ENCODE measurements at places on chromosomes 5 and 9. TPM values are rescaled to one million over a fixed set of nuclear protein-coding genes. Genes with fewer than 3 reads are reported as not detected.

The IFNE gene
- not detected for total RNA-seq

The PHF24 gene
- total RNA-seq, result 0.48 TPM

The SLC27A6 gene
- total RNA-seq, result 0.83 TPM

The TOR4A gene
- total RNA-seq, result 42.5 TPM

The LHX6 gene
- total RNA-seq, result 11.3 TPM

The DPH7 gene
- total RNA-seq, result 28.0 TPM

The GARIN3 gene
- not detected for total RNA-seq

The SLC28A3 gene
- total RNA-seq, result 0.98 TPM

The SPATA6L gene
- total RNA-seq, result 25.6 TPM

The ANKRD33B gene
- 6.3 TPM for total RNA-seq

The DTWD2 gene
- total RNA-seq, result 6.8 TPM

The CNTFR gene
- 1.8 TPM for total RNA-seq

The CDX1 gene
- 0.25 TPM for total RNA-seq

The ANKH gene
- total RNA-seq, result 46.7 TPM

The SLC34A1 gene
- total RNA-seq, result not detected

The PCA3 gene
- 0.09 TPM for total RNA-seq

The CSF1R gene
- total RNA-seq, result 29.1 TPM

DNA sequence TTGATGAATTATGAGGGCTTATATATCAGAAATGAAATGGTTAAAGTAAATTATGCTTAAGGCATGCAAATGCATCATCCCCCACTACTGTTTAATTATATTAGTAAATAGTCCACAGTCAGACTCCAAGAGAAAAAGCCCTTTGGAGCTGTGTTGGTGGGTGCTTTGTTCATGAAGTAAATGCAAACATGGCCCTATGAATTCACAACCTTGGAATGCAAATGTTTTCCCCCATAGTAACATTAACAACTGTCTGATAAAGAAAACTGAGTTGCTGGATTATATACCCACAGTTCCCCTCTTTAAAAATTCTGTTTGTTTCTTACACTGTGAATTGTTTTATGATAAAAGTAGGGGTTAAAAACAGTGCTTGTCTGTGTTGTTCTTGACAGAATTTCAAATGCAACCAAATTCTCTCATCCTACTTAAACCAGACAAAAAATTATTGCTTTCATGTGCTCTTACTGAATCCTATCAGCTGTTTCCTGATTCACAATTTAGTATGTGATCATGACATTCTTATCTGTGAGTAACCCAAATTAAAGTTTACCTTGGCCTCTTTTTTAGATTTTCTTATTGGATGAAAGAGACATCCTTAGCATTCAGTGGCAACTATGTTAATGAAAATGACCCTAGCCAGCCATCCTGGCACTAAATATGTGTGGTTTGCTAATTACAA is 48.5 kb upstream of the SNCAIP start:
- DNase-seq, result no peak

DNA sequence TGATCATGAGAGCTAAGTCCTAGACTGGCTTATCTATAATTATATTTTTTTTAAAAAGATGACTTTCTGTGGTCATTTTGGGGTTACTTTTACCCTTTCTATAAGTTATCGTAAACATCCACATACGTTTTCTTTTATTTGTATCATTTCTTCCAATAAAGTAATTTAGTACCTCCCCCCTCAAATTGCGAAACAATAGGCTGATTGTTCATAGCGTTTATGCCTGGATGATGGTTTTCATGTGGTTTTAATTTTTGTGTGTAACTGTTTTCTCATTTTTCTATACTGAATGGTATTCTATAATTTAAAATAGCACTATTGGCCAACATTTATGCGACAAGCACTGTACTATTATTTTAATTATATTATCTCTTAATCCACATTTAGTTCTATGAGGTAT is 44.5 kb downstream of the SMC5 start:
- DNase-seq, result no peak

GRCh38 chr9:101478906-101479305 is 43.3 kb upstream of the ALDOB start:
- DNase-seq, result no peak

DNA sequence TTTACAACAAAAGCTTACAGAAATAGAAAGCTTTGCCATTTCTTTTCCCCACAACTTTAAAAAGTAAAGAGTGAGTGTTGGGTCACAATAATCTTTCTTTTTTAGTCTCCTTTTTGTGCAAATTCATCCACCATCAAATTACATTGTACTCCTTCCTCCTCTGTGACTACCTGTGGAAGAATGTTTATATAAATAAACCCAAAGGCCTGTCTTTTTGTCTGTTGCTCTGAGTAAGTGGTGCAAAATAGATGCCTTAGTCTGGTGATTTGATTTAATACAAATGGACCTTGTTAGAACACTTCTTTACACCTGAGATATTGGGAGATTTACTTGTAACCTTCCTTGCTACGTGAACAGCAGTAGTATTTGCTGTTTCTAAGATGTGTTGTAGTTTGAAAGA is 53.5 kb upstream of the TAF11L2 start:
- DNase-seq, result no peak

- no peak for DNase-seq
Measured at GRCh38 chr5:163578652-163579051, 73.2 kb downstream of the MAT2B start.

- DNase-seq, result no peak
Measured at GRCh38 chr9:117258184-117258866, 156.5 kb downstream of the ASTN2 start.

GRCh38 chr9:98402019-98402840 is 146.8 kb upstream of the TBC1D2 start:
- no peak for DNase-seq

- no peak for DNase-seq
Measured at GRCh38 chr9:113858282-113858681, 17.8 kb upstream of the ZNF618 start.

GRCh38 chr9:86732514-86733171 is 214.7 kb downstream of the GAS1 start:
- DNase-seq, result no peak

DNA sequence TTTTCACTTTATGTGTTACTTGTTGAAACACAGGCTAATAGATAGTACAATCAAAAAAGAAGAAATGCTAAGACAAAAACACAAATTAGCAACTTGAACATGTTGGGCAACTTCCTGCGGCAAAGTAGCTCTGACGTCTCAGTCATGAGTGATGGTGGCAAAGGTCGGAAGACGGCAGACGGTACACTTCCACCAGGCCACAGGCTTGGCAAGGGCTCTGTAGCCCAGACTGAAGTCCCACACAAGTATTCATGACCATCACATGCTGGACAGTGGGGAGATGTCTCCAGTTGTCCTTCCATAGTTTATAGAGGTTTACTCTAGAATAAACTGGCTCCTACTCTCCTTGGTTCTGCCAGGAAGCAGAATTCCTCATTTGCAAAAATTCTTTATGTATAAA is 831.3 kb downstream of the MTRR start:
- DNase-seq, result no peak

GRCh38 chr9:35533398-35533797 is 43.5 kb downstream of the RUSC2 start:
- no peak for DNase-seq

- peak; percentile 78 for DNase-seq
Measured at GRCh38 chr5:175681968-175682340, 24.1 kb downstream of the HRH2 start.

DNA sequence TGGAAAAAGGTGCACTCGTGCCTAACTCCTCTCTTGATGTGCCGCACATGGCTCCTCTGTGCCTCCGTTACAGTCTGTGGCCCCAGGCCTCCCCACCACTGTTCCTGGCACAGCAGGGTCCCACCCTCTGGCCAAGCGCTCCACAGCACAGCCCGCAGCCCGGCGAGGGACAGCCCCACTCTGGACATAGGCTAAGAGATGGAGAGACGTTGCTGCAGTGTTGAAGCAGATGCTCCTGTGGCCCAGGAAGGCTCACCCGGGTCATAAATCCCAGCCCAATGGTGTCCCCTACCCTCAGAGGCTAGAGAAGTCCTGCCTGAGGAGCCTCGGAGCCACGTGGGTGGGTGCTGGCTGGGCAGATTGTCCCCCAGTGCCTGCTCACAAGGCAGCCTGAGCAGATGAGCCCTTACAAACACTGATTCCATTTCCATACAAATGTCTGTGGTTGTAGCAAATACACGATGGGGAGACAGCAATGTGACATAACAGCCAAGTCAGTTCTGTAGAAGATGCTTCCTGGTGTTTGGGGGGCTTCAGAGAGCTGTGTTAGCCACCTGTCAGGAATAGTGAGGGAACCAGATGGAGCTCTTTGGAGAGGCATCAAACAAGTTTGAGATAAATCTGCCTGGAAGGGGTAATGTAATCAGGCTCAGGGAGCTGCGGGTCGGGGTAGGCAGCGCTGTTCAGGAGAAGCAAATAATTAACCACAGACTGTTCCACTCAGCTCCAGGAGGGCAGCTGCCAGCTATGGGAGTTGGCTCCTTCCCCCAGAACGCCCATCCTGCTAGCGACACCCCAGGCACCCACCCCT is 41.7 kb downstream of the C5orf15 start:
- DNase-seq, result peak; percentile 61

DNA sequence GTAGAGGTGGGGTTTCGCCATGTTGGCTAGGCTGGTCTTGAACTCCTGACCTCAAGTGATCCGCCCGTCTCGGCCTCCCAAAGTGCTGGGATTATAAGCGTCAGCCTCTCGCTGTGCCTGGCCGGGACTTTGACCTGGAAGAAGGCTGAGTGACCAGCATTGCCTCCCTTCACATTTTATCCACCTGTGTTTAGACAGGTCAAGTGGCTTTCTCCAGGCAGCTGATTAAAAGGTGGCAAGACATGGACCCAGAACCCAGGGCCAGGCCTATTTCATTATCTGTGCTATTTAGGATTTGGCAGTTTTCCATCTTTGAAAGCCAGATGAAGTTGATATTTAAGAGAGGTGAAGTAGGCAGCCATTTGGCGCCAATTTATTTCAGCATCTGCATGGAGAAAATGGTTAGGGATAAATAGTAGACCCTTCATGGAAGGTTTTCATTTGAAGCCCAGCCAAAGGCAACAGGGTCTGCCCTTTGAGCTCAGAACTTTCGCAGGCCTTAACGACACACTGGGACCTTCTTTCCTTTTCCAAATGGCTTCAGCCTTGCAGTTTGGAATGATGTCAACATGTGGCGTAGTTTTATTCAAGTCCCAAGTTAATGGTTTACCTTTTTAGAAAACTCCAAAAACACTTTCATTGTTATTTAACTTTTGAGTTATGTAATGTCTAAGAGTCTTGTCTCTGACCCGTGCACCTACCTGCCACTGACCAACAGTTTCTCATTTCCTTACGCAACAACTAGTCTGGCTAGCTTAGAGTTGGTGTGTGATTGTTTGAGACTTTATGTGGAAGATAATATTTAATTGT is 8.4 kb downstream of the DAPK1 start:
- no peak for DNase-seq

- no peak for DNase-seq
Measured at GRCh38 chr9:121503444-121503843, 3.8 kb upstream of the GGTA1 start.

DNA sequence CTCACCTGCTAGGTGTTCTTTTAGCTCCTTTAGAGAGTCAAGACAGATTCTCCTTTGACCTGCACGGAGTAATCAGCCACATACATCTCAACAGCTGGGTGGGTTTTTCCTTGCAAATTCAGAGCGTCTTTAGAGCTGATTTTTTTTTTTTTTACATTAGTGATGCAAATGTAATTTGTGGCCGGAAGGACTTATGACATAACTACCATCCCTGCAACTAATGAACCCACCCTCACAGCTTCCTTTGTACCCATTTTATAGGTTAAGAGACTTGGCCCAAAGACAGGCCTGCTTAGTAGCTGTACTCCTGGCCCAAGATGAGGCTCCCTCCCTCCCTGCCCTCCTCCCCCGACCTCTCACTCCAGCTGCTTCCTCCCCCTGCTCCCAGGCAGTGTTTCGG is 69.9 kb upstream of the NIPAL4 start:
- no peak for DNase-seq

- no peak for DNase-seq
Measured at GRCh38 chr9:105345626-105346025, 101.2 kb downstream of the SLC44A1 start.

- no peak for DNase-seq
Measured at GRCh38 chr5:79636981-79637733, 24.9 kb downstream of the TENT2 start.

GRCh38 chr9:124122813-124123462 is 111.4 kb downstream of the LHX2 start:
- DNase-seq, result peak; percentile 25

DNA sequence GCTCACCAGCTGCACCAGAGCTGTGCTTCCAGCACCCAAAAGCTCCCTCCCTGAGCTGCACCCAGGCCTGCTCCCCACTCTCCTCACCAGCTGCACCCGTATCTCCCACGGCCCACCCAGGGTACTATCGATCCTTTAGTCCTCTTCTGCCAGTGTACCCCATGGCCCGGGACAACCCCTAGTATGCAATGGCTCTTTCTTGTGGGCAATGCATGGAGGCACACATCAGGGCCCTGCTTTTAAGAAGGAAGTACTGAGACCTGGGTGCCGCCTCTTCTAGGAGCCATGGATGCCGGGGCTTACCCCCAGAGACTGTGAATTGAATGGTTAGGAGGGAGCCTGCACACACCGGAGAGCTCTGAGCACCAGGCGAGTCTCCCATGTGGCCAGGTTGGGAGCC is 49.5 kb downstream of the TENT4A start:
- no peak for DNase-seq

DNA sequence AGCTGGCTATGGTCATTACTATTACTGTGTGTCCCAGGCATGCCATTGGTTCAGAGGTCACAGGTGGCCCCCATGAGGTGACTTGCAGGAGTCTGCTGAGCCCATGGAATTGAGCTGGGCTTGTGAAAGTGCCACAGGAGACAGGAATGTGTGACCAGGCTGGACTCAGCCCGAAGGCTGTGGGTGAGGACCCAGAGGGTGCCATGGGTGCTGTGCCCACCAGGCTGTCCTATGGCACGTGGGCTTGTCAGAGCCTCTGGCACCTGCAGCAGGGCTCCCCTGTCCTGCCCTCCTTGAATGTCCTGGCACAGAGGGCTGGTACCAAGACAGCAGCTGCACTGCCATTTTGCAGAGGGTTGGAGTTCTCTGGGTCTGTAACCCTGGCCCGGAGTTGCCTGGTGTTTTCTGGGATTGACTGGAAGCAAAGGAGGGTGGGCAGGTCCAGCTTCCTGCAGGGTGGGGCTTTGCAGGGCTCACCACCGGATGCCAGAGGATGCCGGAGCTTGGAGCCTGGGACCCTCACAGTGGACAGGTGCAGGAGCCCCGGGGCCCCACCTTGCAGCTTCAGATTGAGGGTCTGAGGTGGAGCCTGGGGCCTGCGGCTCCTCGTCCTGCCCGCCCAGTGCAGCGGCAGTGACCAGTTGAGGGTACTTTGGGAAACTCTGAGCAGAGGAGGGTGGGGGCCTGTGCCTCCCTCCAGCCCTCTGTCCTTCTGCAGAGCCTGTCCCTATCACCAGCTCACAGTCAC is 14.2 kb downstream of the COL5A1 start:
- DNase-seq, result no peak

- no peak for DNase-seq
Measured at GRCh38 chr9:4140362-4140761, 159.5 kb downstream of the GLIS3 start.

- no peak for DNase-seq
Measured at GRCh38 chr5:1840071-1840547, 38.9 kb downstream of the NDUFS6 start.

DNA sequence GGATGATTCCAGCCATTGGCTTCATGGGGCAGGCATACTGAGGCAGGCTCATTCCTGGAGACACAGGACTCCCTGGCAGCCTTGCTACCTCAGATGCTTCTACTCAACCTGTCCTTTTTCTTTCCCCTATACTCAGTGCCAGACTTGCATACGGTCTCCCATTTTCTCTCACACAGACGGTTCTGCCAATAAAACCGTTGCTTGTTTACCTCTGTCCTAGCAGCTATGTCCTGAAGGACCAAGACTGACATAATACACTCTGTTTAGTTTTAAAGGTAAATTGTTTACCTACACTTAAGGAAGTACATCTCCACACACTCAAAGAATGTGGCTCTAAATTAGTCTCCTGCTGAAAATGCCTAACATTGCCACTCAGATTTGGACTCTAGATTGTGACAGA is 151.0 kb upstream of the RFX3 start:
- no peak for DNase-seq
